Immature natural killer cell (primary cell): ENCODE measurements at places on chromosomes 4 and X.
A peak's percentile ranks its signal among the peaks of the same experiment; 100 is the strongest.

GRCh38 chr4:152554742-152555141 lies 18.9 kb upstream of the FBXW7 start:
- no peak for DNase-seq

DNA sequence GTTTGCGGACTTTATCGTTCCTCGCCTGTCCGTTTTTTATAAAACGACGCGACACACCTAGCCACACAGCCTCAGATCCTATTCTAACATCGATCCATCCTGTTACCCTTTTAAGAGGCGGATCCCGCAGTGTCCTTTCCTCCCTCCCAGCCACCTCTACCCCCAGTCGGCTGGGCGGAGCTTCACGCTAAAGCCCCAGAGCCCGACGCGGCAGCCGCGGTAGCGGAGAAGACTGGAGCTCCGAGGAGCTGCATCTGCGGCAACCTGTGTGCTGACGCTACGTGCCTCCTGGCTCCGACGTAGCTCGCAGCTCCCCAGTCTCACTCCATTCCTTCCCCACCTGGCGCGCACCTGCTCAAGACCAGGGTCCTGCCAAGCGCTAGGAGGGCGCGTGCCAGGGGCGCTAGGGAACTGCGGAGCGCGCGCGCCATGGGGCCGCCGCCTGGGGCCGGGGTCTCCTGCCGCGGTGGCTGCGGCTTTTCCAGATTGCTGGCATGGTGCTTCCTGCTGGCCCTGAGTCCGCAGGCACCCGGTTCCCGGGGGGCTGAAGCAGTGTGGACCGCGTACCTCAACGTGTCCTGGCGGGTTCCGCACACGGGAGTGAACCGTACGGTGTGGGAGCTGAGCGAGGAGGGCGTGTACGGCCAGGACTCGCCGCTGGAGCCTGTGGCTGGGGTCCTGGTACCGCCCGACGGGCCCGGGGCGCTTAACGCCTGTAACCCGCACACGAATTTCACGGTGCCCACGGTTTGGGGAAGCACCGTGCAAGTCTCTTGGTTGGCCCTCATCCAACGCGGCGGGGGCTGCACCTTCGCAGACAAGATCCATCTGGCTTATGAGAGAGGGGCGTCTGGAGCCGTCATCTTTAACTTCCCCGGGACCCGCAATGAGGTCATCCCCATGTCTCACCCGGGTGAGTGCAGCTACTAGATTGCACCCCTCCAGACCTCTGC lies at the start of gene RNF128:
Gene RNF128, plus strand, starts transcription at position 217 of the 953 bp plus-strand sequence. Its CDS starts 213 bp downstream, at position 430.
- no peak for DNase-seq

DNA sequence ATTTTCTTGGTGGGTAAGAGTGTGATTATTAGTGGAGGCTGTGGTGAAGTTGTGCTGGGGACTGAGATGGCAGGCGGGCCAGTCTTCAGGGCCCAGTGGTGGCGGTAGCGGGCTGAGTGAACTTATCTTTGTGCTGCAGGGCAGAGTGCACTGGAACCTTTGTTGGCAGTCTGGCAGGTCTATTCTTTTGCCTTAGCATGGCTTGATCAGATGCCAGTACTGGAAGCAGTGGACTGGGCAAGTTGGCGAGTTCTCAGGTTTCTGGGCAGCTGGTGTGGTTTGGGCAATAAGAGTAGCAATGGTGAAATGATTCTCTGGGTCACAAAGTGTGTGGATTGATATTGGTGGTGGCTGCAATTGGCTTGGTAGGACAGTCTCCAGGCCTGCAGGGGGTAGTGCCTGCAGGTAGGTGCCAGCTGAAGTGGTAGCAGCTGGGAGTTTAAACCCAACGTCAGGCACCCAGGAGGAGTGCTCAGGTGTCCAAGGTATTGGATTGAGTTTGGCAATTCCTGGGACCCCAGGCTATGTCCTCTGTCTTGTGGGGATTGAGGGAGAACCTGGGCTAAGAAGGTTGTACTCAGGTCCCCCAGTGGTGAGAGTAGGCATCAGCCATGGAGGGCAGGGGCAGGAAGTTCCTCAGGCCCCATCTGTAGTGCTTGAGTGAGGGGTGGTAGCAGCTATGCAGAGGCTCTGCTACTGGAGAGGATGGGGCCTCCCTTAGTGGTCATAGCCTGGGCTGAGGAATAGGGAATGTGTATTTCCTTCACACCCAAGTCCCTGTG lies 34.9 kb upstream of the SLC25A14 start:
- no peak for DNase-seq

DNA sequence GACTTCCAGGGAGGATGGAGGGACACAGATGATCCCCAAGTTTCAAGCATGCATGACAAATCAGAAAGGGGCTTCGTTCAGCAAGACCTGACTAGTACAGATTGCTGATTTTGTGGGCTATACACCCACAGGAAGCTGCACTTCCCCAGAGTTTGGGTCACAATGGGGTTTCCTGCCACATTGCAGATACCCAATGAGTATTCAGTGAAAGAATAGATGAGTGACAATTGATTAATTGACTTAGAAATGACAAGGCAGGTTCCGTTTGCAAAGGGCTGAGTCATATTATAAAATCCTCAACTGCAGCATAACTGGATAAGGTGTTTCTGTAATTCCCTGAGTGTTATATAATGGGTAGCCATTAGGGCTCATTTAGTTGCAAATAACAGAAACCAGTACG lies 146.6 kb upstream of the TBL1X start:
- peak; percentile 37 for DNase-seq

DNA sequence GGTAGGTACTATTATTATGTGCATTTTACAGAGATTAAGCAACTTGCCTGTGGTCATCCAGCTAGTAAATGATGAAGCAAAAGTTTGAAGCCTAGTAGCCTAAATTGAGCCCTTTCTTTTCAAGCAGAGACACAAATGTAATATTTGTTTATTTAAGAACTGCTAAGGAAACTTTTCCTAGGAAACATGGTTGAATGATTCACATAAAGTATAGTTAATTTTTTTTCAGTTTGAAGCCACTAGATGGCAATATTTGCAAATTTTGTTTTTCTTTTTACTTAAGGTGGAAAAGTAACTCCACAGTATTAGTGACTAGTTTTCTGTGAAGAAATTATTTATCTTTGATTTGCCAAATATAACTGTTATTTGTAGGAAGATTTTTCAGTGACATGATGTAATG lies 52.8 kb upstream of the ANKRD17 start:
- DNase-seq = no peak

DNA sequence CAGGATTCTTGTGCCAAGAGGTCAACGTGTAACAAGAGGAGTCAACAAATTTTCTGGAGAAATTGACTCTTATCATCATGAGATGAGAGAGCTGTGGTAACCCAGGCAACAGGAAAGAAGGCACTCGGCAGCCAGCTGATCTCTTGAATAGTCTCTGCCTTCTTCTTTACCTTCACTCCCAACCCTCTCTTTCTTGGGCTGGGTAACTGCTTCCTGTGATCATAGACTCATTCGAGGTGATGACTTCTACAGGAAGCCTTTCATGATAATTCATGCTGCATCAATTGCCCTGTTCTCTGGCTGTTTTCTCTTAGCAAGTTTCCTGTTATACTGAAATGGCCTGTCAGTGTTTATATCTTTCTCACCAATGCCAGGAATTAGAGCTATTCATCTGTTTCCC lies 70.8 kb upstream of the FSTL5 start:
- no peak for DNase-seq

- DNase-seq = no peak
Measured at GRCh38 chrX:35439692-35440091, 358.4 kb upstream of the MAGEB16 start.

DNA sequence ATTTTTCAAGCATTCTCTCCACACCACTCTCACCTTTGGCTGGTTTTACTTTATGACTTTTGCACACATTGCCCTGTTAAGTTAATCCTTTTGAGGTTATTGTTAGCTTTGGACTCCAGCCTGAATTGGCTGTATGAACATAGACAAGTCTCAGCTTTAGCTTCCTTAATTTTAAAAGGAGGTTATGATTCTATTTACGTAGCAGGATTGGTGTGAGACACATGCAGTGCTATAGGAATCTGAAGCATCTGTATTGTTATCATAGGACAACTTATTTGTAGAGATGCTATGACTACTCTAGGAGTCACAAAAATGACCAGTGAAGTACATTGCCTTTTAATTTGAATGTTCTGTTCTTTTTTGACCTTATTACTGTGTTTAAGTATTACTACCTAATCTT lies 15.7 kb downstream of the PGAM4 start:
- DNase-seq = no peak

DNA sequence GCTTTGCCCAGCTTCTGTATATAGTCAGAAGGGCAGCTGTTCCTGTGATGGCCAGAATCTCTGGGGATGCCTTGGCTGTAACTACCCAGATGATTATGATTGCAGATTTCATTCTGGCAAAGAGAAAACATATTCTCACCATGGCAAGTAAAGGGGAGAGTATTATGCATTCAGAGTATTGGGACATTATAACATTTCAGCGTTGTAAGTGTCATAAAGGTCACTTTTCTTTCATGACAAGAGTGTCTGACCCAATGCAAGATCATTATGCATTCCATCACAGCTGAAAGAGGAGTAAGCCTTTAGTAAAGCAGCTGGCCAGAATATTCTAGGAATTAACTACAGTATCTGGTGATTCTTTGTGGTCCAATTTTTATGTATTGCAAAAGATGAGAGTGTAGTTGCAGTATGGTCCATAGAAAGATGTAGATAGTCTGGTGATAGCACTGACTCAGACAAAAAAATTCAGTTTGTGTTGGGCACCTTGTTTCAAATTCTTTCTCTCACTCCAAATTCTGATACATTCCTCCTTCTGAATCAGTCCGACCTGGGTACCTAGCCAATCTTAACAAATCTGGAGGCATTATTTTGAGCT lies 2366.3 kb downstream of the PCDH7 start:
- no peak for DNase-seq

GRCh38 chr4:166989886-166990285 lies 244.4 kb downstream of the SPOCK3 start:
- DNase-seq = no peak

GRCh38 chrX:44072631-44073030 lies 99.4 kb upstream of the NDP start:
- no peak for DNase-seq

- DNase-seq = no peak
Measured at GRCh38 chr4:121551881-121552280, 144.9 kb downstream of the ANXA5 start.

DNA sequence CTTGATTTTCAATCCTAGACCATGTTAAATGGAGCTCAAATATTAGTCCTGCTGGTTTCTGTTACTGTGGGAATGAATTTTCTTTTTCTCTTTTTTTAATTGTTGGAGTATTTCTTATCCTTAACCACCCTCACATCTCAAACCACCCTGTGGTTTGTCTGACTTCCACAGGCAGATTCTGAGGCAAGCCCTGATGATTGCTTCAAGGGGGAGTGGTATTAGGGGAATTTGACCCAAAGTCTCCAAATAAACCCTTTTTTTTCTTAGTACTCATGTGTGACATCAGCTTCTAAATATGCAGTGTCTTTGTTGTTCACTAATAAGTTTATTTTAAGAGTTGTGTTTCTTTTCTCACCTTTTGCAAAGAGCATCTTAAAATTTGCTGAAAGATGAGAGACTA lies 810.3 kb downstream of the IL1RAPL1 start:
- no peak for DNase-seq

DNA sequence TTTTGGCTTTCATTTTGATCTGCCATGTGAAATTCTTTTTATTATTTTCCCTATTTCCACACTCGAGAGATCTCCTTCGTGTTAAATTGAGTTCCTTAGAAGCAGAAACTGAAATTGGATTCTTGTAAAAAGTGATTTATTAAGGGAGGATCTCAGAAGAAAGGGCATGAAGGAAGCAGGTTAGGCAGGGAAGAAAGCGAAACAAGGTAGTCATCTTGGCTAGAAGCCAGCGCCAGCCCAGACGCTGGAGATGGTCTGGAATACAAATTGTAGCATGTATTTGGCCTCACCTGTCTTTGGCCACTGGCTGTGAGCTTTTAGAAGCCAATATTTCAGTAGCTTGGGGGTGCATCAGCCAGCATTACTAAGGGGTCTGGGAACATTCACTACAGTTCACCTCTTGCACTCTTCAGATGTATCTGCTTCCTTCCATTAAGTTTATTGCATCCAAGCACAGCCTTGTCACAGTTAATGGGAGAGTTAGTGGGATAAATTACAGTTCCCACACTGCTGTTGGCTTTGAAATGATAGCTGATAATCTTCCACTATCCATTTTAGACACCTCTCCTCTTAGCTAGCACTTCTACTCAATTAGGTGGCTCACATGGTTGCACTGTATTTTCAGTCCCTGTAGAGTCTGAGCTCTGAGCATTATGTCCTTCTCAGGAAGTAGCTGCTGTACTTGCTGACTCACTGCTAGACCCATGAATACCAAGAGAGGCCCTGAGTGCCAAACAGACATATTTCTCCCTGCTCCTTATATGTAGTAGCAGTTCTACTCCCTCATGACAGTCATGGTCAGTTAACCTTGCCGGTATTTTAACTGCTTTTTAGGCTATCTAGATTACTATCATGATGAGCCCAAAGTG lies 14.6 kb downstream of the GRXCR1 start:
- no peak for DNase-seq

DNA sequence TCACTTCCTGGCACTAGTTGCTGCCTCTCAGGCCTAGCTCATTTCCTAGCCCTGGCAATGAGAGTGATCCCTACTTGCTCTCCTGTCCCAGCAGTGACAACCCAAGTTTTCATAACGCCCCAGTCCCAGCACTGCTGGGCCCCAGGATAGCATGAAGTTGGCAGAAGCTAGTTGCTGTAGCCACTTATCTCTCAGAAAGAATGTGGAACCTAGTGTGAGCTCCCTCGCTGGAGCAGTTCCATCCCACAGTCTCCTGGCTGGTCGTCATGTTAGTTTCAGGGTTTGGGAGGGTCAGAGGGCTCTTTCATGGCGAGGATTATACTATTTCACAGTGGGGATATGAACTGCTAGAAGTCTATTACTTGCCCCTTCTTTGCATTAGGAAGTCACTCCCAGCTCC lies 5.1 kb downstream of the PF4 start:
- DNase-seq = no peak

DNA sequence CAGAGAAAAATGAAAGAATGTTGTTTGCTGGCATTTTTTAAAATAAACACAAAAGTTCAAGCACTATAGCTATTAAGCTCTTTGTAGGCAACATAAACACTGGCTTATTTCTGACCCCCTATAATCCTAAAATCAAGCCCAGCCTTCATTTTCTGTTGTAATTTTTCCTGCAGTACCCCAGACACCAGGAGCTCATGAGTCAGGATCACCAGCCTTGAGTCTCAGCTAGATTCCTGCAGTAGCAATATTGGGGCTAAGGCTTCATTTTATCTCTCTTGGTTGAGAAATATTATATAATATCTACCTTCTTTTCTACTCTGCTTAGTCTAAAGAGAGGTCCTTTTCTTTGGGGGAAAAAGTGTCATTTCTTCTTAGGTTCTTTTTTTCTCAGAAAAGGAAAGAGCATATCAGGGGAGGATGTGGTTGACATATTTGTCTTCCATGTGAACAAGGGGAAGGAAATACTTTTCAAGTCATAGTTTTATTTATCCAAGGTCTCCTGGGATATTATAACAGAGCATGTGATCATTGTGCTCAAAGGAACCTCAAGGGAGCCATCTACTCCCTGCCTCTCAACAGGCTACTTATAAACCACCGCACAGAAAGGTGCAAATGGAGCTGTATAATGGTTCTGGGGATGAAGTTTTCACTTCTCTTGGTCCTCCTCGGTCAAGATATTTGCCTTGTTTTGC lies 678.3 kb upstream of the NR3C2 start:
- no peak for DNase-seq

GRCh38 chr4:2125023-2125422 lies 65.9 kb downstream of the NAT8L start:
- no peak for DNase-seq

GRCh38 chr4:1367230-1367935 lies 20.4 kb downstream of the UVSSA start:
- DNase-seq = no peak
